ENCODE measurements at places on chromosomes 3 and 15.

- DNase-seq = no peak
Measured at GRCh38 chr15:58521293-58521991, 89.7 kb downstream of the LIPC start.

DNA sequence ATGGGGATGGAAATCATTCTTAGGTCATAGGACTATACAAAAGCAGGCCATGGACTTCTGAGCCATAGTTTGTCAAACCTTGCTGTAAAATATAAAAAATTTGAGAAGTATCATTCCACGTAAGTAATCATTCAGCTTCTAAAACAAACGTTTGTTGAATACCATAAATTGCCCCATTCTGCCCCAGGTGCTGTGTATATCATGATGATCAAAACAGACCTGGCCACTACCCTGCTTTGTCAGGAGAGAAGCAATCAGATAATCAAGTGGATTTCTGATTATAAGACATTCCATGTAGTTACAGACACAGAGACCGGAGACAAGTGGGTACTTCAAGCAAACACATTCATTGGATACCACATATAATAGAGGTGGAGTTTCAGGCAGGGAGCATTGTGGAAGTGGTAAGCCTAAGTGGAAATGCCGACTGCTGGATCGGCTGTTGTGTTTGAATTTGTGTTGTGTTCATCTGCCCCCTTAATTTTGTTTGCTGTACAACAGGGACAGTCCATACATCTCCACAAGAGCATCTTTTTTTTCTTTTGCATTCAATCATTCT lies 61.7 kb downstream of the TGFBR2 start:
- DNase-seq = no peak

DNA sequence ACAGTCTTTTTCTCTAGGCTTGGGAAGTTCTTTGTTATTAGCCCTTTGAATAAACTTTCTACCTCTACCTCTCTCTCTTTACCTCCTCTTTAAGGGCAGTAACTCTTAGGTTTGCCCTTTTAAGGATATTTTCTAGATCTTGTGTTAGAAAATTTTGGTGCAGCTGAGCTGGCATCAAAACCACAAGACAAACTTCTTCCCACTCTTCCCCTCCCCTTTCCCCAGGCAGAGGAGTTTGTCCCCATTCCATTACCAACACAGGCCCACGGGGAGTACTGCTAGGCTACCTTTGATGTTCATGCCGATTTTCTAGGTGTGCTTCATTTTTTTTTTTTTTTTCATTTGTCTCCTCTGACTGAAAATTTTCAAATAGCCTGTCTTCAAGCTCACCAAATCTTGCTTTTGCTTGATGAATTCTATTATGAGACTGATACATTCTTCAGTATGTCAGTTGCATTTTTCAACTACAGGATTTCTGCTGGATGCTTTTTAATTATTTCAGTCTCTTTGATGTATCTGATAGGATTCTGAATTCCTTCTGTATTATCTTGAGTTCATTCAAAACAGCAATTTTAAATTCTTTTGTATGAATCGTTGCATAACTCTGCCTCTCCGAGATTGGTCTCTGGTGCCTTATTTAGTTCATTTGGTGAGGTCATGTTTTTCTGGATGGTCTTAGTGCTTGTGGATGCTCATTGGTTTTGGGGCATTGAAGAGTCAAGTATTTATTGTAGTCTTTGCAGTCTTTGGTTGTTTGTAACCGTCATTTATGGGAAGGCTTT lies 112.0 kb downstream of the UBE2E2 start:
- no peak for DNase-seq

GRCh38 chr3:59824876-59825275 lies 775.1 kb upstream of the CFAP20DC start:
- DNase-seq = no peak

DNA sequence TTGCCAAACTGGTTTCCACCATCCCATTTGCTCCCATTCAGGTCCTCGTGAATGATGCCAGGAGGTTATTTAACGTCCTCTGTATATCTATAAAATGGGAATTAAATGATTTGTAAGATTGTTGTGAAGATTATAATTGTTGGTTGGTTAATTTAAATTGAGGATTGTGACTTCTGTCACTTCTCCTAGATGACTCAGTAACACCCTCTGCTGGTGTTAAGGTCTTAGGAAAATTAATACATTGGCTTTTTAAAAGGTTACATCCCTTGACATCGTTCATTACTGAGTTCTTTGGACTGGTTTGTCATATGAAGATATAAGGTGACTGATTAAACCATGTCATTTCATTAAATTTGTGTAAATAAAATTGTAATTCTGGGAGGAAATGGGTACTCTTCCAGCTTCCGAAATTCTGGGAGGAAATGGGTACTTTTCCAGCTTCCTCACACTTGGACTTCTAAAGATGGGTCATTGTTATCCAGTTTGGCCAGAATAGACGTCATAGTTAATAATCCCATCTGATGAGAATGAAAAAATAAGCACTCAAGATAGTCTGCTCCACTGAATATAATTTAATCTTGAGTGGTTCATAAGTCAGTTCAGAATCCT lies 33.3 kb upstream of the PAQR5 start:
- DNase-seq = no peak

GRCh38 chr3:55156851-55157650 lies 229.2 kb upstream of the LRTM1 start:
- no peak for DNase-seq

DNA sequence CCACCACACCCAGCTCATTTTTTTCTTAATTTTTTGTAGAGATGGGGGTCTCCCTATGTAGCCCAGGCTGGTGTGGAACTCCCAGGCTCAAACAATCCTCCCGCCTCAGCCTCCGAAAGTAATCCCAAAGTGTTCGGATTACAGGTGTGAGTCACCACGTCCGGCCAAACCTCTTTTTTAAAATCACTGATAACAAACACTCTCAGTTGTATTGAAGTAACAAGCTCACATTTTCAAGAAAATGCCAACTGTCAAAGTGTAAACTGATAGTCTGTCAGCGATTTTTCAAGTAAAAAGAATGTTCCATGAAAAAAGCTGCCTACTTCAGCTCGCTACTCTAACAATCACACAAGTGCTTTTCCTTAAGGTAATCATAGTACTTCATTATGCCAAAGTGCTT lies 33.4 kb downstream of the UBXN7 start:
- DNase-seq = no peak

GRCh38 chr3:46462111-46462510 lies 2.6 kb downstream of the LTF start:
- no peak for DNase-seq

- DNase-seq = no peak
Measured at GRCh38 chr3:191340966-191341365, 10.6 kb upstream of the UTS2B start.

- DNase-seq = no peak
Measured at GRCh38 chr15:80483725-80484161, 79.6 kb downstream of the ARNT2 start.

DNA sequence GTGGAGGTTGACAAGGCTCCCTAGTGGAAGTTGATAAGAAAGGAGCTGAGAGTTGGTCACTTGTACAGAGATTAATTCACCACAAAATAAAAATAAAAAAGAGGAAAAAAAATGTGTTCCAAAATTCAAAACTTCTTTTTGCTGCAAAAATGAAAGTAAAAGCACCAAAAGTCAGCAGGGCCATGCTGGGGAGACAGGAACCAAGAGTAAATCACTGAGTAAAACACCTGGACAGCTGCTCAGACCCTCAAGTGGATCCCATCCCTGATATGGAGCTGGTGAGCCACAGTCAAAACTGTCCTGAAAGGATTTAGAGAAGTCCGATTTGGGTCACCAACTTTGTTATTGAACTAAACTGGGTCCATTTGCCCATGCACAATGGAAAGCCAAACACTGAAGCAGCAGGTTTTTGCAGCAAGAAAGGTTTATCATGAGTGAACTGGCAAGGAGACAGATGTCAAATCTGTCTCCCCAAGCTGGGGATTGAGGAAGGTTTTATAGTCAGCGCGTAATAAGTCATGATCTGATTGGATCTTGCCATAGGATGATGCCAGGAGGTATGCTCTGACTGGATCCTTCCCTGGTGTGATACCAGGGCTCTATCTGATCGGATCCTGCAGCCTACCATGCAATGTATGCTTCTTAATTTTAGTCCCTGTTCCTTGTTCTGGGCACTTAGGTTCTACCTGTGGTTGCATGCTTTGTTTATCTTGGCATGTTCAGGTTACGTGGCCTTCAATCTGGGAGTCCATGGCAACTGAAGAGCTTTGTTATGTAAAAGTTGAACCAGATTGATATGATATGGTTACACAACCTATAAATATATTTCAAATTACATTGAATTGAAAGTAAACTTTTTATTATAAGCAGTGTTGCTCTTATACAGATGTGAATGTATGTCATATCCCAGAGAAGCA lies 313.2 kb downstream of the POLQ start:
- no peak for DNase-seq

DNA sequence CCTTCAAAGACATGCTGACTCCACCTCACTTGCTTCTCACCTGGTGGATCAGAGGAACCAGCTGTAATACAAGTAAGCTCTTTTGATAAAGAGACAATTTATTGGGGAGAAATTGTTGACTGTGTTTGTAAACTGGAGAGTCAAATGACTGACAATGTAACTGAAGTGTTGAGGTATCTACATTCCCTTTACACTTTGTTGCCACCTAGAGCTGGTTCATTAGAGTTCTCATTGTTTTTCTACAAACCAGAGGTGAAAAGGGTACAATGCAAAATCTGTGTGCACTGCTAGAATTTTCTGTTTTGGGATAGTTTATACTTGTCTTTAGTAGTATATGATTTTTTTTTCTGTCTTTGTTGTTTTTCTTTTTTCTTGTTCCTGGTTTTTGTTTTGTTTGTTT lies 8.7 kb upstream of the LRRC58 start:
- no peak for DNase-seq

- DNase-seq = no peak
Measured at GRCh38 chr15:60994963-60995475, 234.1 kb downstream of the RORA start.

DNA sequence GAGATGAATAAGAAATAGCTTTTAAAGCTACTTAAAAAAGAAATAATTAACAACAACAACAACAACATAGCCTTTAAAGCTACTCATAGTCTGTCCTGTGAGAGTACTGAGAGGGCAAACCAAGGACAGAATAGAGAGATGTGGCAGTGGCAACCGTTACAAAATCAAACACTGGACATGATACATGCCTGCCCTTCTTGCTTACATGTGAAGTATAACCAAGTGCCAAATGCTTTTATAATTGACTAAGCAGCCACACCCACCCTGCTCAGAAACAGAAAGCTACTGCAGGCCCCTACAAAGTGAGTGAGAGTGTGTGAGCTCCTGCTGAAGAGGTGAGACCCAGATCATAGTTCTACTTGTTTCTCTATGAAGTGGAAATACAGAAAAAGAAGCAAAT lies 38.4 kb downstream of the NDUFB4 start:
- DNase-seq = no peak

DNA sequence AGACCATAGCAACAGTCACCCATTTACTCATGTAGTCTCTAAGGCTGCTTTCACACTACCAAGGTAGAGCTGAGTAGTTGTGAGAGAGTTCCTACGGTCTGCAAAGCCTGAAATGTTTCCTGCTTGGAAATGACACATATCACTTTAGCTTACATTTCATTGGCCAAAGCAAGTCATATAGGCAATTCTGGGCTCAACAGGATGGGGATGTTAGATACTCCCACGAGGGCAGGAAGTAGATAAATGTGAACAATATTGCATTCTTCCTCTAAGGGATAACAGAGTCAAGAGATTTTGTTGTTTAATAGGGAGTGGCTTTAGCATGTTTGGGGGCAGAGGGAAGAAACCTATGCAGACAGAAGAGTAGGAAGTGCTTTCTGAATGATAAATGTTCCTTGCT lies 355.6 kb upstream of the THRB start:
- no peak for DNase-seq

DNA sequence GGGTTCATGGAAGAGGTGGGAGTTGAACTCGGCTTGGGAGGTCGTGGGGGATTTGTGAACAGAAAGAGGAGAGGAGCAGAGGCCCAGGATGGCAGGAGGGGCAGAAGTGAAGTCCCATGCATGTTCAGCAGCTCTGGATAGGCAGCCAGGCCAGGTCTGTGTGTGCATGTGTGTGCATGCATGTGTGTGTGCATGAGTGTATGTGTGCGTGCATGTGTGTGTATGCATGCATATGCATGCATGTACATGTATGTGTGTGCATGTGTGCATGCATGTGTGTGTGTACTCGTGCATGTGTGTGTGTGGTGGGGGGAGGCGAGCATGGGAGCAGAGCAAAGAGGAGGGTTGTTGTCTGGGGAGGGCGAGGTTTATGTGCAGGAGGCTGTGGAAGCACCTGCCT lies 178.4 kb downstream of the RPLP1 start:
- no peak for DNase-seq

DNA sequence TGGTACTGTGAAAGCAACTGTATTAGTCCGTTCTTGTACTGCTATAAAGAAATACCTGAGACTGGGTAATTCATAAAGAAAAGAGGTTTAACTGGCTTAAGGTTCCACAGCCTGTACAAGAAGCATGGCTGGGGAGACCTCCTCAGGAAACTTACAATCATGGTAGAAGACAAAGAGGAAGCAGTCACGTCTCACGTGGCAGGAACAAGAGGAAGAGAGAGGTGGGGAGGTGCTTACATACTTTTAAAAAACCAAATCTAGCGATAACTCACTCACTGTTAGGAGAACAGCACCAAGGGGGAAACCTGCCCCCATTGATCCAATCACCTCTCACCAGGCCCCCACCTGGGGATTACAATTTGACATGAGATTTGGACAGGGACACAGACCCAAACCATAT lies 48.9 kb downstream of the IQGAP1 start:
- no peak for DNase-seq

DNA sequence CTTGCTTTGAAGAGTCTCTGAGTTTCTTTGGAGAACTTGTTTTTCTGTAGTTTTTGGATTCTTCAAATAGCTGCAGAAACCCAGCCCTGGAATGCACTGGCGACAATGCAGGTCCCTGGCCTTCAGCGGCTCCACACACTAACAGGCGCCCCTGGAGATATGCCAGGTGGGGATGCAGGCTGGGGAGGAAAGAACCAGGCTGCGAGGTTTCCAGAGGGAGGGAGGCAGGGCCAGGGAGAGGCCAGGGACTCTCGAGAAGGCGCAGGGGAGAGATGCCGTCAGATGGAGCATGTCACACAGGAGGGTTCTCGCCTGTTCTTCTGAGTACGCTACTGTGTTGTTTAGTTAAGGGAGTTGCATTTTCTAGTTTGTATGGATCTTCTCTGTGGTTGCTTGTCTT lies 283.1 kb downstream of the GABRG3 start:
- no peak for DNase-seq

DNA sequence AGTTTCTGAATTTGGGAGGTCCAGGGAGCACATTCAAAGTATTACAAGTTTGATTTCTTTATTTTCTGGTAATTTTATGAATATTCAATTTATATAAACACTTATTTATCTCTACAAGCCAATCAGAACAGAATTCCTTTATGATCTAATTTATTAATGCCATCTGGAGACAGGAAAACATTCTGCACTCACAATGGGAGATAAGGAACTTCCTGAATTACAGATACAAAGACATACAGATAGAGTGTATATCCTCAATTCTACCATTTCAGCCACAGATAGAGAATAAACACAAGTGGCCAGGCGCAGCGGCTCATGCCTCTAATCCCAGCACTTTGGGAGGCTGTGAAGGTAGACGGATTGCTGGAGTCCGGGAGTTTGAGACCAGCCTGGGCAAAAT lies 86.0 kb downstream of the IQCH start:
- DNase-seq = no peak

Measured in activated naive CD4-positive, alpha-beta T cell treated with Interleukin-2 at 50 U/mL for 16 hours (primary cell).